Activated CD8-positive, alpha-beta memory T cell treated with anti-CD3 and anti-CD28 coated beads, Interleukin-2, amount 50 U/mL, for 48 hours (primary cell): ENCODE measurements at places on chromosomes 3 and 15.

- no peak for DNase-seq
Measured at GRCh38 chr15:35444557-35445204, 101.3 kb downstream of the DPH6 start.

DNA sequence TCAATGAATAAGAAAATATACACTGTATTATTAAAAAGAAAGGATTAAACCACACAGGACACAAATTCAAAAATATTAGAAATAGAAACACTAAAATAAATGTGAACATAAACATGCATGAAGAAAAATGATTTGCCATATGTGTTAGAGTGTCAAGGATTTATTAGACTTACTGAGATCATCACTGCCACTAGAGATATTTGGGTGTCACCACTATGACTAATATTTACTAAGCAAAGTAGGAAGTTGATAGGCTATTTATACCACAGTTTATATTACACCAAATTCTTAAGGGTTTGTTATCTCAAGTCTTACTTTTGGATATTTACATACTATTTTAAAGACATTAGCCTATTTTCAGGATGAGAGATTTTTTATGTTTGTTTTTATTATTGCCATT, 575.0 kb upstream of the SGO1 start:
- no peak for DNase-seq

- no peak for DNase-seq
Measured at GRCh38 chr3:96027718-96028117, 786.7 kb upstream of the EPHA6 start.

DNA sequence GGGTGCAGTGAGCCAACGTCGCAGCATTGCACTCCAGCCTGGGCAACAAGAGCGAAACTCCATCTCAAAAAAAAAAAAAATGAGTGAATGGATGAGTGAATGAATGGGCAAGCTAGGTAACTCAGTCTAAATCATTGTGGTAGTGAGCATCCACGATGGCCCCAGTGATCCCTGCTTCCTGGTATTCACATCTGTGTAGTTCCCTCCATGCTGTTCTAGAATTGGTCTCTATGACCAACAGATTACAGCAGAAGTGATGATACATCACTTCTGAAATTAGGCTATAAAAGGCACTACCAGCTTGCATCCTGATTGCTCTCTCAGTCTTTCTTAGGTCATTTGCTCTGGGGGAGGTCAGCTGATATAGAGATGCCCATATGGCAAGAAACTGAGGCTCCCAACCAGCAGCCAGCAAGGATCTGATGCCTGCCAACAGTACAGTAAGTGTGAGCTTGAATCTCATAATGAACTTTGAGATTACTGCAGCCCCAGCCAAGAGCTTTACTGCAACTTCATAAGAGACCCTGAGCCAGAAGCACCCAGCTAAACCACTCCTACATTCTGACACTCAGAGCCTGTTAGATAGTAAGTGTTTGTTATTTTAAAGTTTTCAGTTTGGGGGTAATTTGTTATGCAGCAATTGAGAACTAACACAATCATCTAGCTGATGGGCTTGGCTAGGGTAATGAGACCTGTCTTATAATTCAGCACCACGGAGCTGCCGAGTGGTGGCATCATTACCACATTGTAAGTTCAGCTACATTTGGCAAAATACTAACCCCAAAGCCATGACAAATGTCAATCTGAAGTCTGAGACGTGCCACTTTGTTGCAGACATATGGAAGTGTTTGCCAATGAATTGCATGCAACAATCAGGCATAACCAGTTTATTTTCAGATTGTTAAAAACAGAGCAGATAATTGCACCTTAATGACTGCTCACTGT, 53.0 kb downstream of the KLHL6 start:
- peak; percentile 32 for DNase-seq

GRCh38 chr3:128133273-128133883, 9.8 kb upstream of the RUVBL1 start:
- no peak for DNase-seq

DNA sequence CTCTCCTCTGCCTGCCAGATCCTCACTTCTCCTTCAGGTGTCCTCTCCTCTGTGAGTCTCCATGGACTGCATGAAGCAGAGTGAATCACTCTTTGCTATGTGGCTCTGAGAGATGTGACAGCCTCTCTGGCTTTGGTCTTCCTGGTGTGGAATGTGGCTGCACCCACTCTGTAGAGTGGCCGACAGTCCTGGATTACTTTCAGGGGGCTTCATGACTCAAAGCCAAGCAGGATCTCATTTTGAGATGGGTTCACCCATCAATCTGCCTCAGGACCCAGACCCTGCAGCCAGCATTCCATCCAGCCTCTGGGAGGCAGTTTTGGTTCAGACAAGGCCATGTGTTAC, 221.9 kb upstream of the LYSMD4 start:
- DNase-seq: peak; percentile 20

- DNase-seq: no peak
Measured at GRCh38 chr15:85772668-85773067, 22.1 kb downstream of the KLHL25 start.

DNA sequence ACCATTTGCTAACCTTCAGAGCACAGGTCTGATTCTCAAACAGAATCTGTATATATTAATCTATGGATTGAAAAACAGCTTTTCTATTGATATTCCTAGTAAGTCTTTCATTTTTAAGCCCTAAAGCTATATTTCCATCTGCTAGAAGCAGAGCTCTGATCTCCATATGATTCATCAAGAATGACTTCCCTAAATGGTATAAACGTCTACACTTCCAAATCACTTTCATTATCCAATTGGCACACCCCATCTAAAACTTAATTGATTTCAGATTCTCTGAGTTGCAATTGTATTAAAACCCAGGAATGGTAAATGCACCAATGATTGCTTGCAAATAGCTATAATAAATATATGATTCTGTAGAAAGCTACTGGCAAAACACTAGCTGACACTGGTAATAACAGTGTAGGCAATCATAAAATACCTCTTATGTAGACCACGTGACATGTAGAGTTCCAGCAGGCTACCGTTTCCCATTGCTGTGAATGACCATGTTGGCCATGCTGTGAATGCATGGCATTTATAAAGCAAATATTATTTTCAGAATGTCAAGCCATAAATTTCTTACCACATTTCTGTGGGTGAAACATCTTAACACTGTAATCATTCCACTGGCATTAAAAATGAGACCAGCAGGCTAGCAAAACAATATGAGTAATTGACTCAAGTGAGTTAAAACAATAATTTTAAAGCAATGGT, 226.0 kb downstream of the ZMAT3 start:
- DNase-seq: no peak

DNA sequence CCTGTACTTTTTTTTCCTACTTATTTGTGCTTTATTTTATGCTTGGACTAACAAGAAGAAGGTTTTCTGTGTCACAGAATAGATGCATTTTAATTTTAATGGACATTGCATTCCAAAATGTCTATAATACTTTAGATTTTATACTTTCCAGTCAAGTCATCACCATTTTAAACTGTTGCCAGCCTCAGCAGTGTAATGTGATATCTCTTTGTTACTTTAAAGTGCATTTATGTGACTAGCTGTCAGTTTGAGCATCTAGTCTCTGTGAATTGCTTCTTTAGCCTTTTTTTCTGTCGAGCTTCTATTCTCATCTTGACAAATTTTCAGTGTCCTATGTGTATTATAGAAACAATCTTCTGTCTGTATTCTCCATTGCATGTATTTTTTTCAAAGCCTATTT, 511.4 kb upstream of the CBLB start:
- no peak for DNase-seq

- peak; percentile 99 for DNase-seq
Measured at GRCh38 chr3:49028673-49029562, at the start of gene IMPDH2. Gene IMPDH2, minus strand, starts transcription at chr3:49029398. Its CDS starts 48 bp downstream, at chr3:49029350.

- no peak for DNase-seq
Measured at GRCh38 chr3:46168583-46169345, 39.3 kb downstream of the CCR1 start.
